ENCODE measurements at places on chromosomes 4 and X. TPM values are rescaled to one million over a fixed set of nuclear protein-coding genes. Genes with fewer than 3 reads are reported as not detected.

DNA sequence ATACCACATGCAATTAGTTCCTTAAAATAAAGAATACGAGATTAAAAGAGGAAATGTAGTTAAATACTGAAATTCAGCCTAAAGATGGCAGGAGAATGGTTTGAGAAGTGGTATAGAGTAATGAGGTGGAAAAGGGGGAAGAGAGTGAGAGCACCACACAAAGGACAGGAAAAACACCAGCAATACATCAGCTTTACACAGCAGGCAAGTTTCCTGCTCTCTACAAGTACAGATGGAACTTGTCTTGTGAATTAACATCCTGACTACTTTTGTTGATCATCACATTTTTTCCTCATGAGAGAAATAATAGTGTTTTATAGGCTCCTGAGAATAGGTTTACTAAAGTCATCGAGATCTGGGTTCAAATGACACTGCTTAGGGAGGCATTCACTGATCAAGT is 2.9 kb upstream of the UNC5C start:
- DNase-seq, result no peak

Gene FRMD7
- not detected for polyA plus RNA-seq

DNA sequence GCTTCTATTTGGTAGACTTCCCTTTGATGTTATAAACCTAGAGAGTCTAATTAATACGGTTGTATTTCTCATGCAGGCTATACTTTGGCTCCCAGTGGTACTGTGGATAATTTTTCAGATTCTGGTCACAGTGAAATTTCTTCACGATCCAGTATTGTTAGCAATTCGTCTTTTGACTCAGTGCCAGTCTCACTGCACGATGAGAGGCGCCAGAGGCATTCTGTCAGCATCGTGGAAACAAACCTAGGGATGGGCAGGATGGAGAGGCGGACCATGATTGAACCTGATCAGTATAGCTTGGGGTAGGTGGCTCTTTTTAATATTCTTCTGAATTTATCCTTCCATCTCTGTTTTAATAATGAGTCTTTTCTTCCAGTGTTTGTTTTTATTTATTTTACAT is 249.7 kb downstream of the RAPGEF2 start:
- DNase-seq, result no peak

Gene RENBP
- polyA plus RNA-seq, result 1.4 TPM

Gene CSAG3
- polyA plus RNA-seq, result not detected

- DNase-seq, result no peak
These were observed 24.9 kb upstream of the LNX1 start for GRCh38 chr4:53616219-53616618.

All from psoas muscle (tissue), 8 donors.